NCI-H2171 treated with DMSO at 0.1 percent for 48 hours (cell line): ENCODE measurements at places on chromosomes 3 and 15.

GRCh38 chr15:28913171-28913765, 27.5 kb downstream of the APBA2 start:
- no peak for DNase-seq

GRCh38 chr3:186354100-186354499, 7.9 kb downstream of the DGKG start:
- DNase-seq, result no peak

DNA sequence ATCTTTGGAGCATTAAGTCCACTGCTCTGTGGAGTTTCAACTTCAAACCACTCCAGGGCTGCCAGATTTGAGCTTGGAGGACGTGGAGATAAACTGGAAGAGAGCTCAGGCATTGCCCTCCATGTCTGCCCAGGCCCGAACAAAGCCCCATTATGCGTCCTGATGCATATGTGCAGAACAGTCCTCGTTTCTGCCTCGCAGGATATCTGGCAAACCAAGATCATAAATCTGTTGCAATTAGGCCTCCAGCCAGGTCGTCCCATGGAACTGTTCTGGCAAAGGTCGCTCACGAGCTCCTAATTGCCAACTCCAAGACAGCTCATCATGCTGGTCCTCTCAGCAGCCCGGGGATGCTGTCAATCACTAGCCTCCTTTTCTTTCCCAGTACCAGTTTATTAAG, 91.2 kb downstream of the SEMA5B start:
- DNase-seq, result no peak

DNA sequence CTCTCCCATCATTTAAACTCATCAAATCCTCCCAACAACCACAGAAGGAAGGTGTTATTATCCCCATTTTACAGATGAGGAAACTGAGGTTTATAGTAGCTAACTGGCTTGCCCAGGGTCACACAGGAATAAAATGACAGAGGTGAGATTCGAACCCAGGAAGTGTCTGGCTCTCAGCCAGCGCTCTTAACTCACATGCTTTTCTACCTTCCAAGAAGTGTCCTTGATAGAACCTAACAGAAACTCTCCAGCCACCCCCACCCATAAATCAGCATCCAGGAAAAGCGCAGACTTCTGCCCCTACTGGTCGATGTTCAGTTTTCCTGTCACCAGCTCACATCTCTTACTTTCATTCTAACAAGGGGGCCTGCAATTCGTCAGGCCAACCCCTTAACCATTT, 51.7 kb downstream of the SPATA12 start:
- DNase-seq, result no peak

DNA sequence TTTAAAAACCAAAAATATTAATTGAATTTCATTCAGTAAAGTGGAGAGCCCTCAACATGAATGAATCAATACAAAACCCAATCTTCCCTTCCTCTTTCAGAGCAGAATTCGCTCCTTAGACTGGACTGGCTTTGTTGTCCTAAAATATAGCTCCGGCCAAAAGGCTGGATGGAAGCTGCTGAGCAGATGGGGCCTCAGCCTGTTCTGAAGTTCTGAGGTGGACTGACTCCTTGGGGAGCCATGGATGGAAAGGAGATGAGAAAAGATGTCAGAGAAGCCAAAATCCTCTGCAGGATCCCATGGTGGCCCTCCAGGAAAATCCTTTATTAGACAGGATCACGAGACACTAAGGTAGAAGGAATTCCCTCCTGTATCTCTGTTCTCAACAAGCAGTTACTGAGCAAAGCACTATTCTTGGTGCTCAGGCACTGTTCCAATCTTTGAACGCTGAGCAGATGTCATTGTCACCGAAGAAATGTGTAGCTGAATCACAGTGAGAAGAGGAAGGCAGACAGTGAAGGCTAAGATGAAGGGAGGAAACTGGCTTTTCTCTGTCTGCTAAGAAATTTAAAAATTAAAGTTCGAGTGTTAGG, 122.0 kb downstream of the SEMA6D start:
- DNase-seq, result peak; percentile 38

DNA sequence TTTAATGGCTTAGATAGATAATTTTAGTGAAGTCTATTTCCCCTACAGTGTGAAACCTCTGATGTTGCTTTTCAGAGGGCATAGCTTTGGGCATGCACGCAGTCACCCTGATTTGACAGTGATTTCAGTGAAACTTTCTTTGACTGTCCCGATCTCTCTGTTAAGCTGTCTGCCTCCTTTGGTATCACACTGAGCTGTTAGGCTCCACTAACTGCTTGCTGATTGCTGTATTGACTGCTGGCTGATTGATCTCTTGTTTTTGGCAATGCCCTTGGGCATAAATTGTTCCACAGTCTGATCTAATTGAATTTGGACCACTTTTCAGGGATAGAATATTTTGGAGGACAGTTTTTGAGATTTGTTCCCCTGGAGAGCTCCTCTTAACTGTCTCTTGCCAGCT, 68.5 kb upstream of the CCDC54 start:
- DNase-seq, result no peak

GRCh38 chr3:25246913-25247312, 181.2 kb upstream of the RARB start:
- peak; percentile 0 for DNase-seq

GRCh38 chr3:38575279-38575843, 74.1 kb downstream of the SCN5A start:
- DNase-seq, result no peak

GRCh38 chr15:57314221-57314620, 62.1 kb upstream of the CGNL1 start:
- DNase-seq, result no peak

GRCh38 chr15:62883938-62884479, 158.5 kb upstream of the TPM1 start:
- DNase-seq, result no peak

DNA sequence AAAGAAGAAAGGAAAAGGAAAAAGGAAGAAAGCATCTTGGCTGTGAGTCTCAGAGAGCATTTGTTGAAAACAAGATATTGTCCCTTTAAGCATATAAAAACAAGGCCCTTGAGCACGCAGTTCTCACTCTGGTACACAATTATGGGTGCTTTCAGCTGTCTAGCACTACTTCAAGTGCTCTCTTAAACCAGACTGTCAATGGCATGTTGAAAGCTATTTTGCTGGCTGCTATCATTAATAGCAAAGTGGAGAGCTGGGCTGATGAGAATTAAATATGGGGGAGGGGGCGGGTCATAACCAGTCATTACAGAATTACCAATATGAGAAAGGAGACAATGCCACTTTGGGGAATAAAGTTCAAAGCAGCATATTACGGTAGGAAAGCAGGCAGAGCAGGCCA, 9.3 kb downstream of the TLE3 start:
- DNase-seq, result no peak

DNA sequence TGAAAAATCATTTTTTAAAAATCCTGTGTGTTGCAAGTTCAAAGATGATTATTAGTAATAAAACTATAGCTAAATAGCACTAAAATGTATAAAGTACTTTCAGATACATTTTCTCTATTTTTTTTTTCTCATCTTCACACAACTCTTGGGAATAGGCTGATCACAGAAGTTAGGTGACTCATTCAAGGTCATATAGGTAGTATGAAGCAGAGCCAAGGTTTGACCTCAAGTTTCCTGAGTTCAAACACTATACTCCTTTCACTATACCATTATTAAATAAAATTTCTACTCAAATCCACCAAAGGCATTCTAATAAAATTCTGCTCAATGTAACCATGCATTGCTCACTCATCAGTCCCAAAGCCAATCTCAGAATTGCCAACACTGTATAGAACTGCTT, 21.3 kb downstream of the FRMD5 start:
- DNase-seq, result no peak

DNA sequence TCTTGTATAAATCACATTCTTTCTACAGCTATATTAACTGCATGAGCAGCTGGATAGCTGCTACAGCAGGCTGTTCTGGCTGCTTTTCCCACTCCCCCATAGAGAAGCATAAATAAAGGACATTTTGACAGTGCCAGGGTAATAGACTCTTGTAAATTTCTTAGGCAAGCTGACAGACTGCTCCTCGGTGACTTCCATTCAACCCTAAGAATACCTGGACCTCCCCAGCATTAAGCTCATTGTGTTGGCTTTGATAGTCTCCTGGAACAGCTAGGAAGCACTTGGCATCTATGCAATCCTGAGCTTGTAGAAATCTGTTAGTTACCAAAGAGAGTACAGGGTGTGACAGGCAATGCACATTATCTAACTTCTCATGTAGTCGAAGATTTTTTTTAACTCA, 475.4 kb downstream of the AGBL1 start:
- no peak for DNase-seq

GRCh38 chr15:63593705-63594671, 3.2 kb upstream of the FBXL22 start:
- DNase-seq, result no peak

DNA sequence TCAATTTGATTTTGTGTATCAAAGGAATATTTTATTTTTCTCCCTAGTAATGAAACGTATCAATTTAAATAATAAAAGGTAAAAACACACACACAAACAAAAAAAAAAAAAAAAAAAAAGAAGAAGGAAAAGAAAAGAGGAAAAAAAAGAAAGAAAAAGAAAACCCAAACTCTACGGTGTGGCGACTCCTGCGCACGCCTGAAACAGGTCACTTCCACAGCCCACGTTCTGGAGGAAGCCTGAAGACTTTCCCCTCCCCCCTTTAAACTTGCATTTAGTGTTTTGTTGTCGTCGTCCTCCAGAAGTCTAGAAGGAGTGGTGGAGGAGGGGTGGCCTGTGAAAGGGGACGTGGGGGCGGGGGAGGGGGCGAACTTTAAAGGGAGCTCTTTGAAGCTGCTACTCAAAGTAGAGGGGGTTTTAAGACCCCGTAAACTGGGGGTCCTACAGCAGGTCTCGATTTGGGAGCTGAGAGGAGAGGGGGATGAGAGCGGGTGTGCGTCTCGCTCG, 2.3 kb upstream of the TLE3 start:
- DNase-seq, result no peak

- no peak for DNase-seq
Measured at GRCh38 chr3:52682016-52682415, 3.7 kb downstream of the PBRM1 start.

DNA sequence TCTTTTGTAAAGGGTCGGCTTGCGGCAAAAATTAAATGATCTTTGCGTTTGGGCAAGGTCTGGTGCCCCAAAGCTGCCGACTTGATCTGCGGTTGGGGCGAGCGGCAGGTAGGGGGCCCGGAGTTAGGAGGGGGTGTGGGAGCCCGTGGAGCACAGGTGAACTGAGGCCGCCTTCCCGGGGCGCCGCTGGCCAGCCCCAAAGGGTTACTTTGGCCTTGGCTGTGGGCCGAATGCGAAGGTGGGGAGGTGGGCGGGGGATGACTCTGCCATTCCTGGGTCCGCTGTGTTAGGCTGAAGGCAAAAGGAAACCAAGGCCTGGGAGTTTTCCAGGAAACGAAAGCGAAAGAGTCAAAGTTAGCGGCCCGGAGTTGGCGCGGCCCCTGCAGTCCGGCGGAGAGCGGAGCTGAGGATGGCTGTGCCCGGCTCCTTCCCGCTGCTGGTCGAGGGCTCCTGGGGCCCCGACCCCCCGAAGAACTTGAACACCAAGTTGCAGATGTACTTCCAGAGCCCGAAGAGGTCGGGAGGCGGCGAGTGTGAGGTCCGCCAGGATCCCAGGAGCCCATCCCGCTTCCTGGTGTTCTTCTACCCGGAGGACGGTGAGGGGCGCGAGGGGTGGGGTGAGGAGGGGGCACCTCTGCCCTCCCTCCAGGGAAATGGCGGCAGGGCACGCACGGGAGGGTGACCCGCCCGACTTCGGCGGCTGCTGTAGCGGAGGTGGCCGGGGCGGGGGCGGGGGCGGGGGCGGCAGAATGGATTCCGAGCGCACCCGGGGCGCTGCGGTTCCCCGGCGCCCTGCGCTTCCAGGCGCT, at the start of gene PARP14:
PARP14 (plus strand) TSS at position 365 of the 809 bp plus-strand sequence; CDS start at position 410, 45 bp downstream.
- no peak for DNase-seq

- DNase-seq, result no peak
Measured at GRCh38 chr15:32739522-32740063, 21.8 kb downstream of the GREM1 start.

GRCh38 chr15:46856839-46857502, 860.3 kb upstream of the SEMA6D start:
- DNase-seq, result peak; percentile 21
